ENCODE measurements at places on chromosomes 1 and 21. TPM values are rescaled to one million over a fixed set of nuclear protein-coding genes. Genes with fewer than 3 reads are reported as not detected.
A peak's percentile ranks its signal among the peaks of the same experiment; 100 is the strongest.

- DNase-seq = peak; percentile 58
Observed at GRCh38 chr1:59879574-59879973, 47.0 kb downstream of the CYP2J2 start.

GRCh38 chr1:5904551-5904950, 87.7 kb downstream of the NPHP4 start:
- no peak for DNase-seq

DNA sequence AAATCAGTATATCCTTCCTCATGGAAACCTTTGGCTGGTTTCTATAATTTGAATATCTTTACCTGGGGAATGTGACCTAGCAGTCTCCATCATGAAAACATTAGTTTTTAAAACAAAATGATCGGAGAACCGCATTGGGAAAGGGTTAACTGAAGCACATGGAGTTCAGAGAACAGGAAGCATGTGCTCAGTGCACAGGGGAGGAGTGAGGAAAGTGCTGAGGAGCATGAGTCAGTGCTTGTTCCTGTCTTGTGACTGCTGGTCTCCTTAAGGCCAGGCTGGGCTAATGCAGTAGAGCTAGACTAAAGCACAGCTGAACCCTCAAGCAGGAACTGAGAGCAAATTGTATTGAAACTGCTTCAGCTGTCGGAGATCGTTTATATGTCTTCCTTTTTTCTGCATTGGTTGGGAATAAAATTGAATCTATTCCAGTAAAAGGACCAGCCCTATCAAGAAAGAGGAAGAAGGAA, 5.8 kb downstream of the IFI16 start:
- peak; percentile 92 for DNase-seq

RNF207 gene
- 22.5 TPM for total RNA-seq

DNA sequence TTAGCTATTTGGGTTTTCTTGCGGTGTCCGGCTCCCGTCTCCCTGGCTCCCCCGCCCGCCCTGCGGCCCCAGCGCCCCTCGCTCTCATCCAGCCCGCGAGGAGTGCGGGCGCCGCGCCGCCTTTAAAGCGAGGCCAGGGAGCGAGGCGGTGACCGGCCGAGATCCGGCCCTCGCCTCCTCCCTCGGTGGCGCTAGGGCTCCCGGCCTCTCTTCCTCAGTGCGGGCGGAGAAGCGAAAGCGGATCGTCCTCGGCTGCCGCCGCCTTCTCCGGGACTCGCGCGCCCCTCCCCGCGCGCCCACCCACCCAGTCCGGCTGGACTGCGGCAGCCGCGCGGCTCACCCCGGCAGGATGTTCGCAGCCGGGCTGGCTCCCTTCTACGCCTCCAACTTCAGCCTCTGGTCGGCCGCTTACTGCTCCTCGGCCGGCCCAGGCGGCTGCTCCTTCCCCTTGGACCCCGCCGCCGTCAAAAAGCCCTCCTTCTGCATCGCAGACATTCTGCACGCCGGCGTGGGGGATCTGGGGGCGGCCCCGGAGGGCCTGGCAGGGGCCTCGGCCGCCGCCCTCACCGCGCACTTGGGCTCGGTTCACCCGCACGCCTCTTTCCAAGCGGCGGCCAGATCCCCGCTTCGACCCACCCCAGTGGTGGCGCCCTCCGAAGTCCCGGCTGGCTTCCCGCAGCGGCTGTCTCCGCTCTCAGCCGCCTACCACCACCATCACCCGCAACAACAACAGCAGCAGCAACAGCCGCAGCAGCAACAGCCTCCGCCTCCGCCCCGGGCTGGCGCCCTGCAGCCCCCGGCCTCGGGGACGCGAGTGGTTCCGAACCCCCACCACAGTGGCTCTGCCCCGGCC, 492 bp downstream of the HLX start:
- DNase-seq = no peak

S100A5 gene
- total RNA-seq = not detected

TENT5C gene
- total RNA-seq = 0.92 TPM

ATAD3C gene
- total RNA-seq = not detected

ZNF678 gene
- 12.1 TPM for total RNA-seq

DNA sequence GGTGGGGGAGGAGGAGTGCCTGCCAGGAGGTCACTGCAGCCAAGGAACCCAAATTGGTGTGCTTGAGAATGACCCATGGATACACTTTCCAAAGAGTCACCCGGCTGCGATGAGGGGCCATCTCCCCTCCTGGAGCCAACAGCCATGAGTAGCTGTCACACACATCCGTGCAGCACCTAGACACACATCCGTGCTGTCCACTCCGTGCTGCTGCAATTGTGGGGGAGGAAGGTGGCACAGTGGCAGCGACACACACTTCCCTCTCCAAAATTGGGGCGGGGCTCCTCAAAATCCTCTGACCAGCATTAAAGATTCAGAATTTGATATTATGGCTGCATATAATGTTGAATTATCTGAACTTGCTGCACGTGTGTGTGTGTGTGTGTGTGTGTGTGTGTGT, 15.8 kb downstream of the TP73 start:
- DNase-seq = no peak

VWA5B1 gene
- not detected for total RNA-seq

CBR3 gene
- total RNA-seq = 5.6 TPM

FOXO6 gene
- total RNA-seq = not detected

CA6 gene
- total RNA-seq = not detected

SERINC2 gene
- 38.4 TPM for total RNA-seq
